Pancreas (tissue), 10 donors: ENCODE measurements at places on chromosomes 16 and 17. TPM values are rescaled to one million over a fixed set of nuclear protein-coding genes. Genes with fewer than 3 reads are reported as not detected.
A peak's percentile ranks its signal among the peaks of the same experiment; 100 is the strongest.

DNA sequence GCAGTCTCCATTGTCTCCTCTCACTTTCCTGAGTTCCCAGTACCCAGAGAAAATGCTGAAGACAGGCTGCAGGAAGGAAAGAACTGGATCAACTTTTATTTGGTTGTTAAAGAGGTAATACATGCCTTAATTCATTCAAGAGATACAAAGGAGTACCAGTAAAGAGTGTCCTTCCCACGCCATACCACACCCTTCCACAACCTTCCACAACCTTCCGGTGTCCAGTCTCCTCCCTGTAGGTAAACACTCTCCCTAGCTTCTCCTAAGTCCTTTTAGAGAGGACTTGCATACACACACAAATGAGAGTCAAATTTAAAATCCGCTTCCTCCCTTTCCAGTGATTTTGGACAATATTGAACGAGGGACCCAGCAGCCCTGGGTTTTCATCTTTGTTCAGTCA lies 2.8 kb upstream of the CA7 start:
- H3K36me3 ChIP-seq: no peaks in the 10 kb centered on the region
- H3K4me3 ChIP-seq: no peak overlapping the region
- no peaks in the 10 kb centered on the region for H3K4me1 ChIP-seq
- no peak overlapping the region for H3K27ac ChIP-seq
- H3K27me3 ChIP-seq: no peaks in the 10 kb centered on the region

DNA sequence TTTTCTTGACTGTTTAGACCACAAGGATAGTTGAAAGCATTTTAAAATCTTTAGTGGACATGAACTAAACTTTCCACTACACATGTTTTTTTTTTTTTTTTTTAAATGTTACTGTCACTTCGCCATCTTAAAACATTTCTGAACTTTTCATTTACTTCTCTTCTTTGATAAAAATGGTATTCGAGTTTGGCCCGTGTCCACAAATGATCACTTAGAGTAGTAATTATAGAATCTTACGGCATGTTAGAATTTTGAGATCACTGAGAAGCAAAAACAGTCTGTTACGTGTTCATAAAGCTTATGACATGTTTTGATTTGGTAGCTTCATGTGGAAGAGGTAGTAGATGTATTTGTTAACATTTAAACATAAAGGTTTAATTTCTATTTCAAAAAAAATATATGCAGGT lies 1.1 kb downstream of the NSRP1 start:
- peaks cover 8% of the 10 kb centered on the region for H3K4me1 ChIP-seq
- H3K36me3 ChIP-seq: no peaks in the 10 kb centered on the region
- H3K27ac ChIP-seq: peak overlapping the region; percentile 95
- no peak for DNase-seq

DNA sequence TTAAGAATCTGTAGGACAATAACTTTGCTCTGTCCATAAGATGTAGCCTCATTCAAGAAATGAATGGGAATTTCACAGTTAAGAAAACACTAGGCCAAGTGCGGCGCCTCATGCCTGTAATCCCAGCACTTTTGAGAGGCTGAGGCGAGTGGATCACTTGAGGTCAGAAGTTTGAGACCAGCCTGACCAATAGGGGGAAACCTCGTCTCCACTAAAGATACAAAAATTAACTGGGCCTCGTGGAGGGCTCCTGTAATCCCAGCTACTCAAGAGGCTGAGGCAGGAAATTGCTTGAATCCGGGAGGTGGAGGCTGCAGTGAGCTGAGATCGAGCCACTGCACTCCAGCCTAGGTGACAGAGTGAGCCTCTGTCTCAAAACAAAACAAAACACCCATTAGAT lies 19.9 kb upstream of the RSL1D1 start:
- H3K4me1 ChIP-seq: no peaks in the 10 kb centered on the region
- no peak overlapping the region for H3K4me3 ChIP-seq
- H3K27me3 ChIP-seq: no peaks in the 10 kb centered on the region
- DNase-seq: no peak

DNA sequence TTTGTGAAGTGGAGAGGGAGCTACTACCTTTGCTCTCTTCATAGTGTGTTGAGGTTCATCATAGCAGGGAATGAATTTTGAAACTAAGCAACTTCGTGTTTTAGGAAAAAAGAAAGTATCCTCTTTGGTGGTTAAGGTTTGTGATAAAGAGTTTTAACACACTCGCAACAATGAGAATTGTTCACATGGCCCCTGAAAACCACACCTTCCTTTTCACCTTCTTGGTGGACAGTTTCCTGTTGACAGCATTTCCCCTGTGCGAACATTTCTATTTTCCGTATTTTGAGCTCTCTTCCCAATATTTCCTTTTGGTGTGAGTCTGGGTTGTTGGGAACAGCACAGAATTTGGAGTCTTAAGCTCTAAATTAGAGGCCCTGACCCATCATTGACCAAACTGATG lies 3.8 kb downstream of the OR4D2 start:
- no peaks in the 10 kb centered on the region for H3K4me1 ChIP-seq
- H3K27ac ChIP-seq: no peak overlapping the region
- DNase-seq: no peak
- H3K4me3 ChIP-seq: no peak overlapping the region
- H3K27me3 ChIP-seq: no peaks in the 10 kb centered on the region

GRCh38 chr17:17874478-17874877 lies 37.7 kb upstream of the SREBF1 start:
- no peak for DNase-seq
- no peak overlapping the region for H3K4me3 ChIP-seq
- H3K4me1 ChIP-seq: peaks cover 34% of the 10 kb centered on the region
- no peaks in the 10 kb centered on the region for H3K36me3 ChIP-seq
- H3K27me3 ChIP-seq: no peaks in the 10 kb centered on the region

GRCh38 chr17:32302860-32303649 lies 37.4 kb downstream of the RHBDL3 start:
- peak overlapping the region; percentile 62 for H3K27ac ChIP-seq
- no peaks in the 10 kb centered on the region for H3K36me3 ChIP-seq
- no peaks in the 10 kb centered on the region for H3K27me3 ChIP-seq
- DNase-seq: peak; percentile 44
- H3K4me3 ChIP-seq: no peak overlapping the region

ACE gene
- total RNA-seq: 3.1 TPM

GRCh38 chr17:75755205-75755901 lies 9.6 kb downstream of the GALK1 start:
- H3K27me3 ChIP-seq: no peaks in the 10 kb centered on the region
- no peaks in the 10 kb centered on the region for H3K4me1 ChIP-seq
- no peak overlapping the region for H3K4me3 ChIP-seq
- H3K27ac ChIP-seq: no peak overlapping the region

GRCh38 chr17:78831688-78832540 lies 8.7 kb downstream of the USP36 start:
- H3K4me1 ChIP-seq: no peaks in the 10 kb centered on the region
- DNase-seq: no peak
- peaks cover 36% of the 10 kb centered on the region for H3K36me3 ChIP-seq
- H3K27me3 ChIP-seq: no peaks in the 10 kb centered on the region

DNA sequence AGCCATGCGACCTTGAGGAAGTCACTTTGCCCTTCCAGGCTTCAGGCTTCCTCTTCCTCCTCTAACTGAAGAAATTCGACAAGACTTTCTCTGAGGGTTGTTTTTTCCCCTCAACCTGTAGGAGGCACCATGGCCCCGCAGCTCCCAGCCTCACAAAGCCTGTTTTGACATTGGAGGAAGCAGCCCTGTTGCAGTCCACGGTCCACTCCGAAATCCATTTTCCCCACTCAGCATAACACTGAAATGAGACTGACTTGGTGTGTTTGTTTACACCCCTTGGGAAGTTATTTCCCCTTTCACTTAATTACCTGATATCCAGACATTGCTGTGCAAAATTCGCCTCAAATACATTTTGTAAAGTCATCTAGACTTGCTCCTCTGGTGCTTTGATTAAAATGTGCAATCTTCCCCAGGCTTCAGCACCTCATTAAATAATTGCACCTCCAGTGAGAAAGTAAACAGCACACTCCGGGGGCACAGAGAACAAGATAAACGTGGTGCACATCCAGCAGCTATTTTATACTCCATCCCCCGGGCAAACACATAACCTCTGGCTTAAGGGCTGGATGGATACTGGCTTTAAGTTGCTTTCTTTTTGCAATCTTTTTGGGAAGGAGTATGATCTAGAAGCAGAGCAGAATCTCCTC lies 41.4 kb upstream of the PIRT start:
- H3K27ac ChIP-seq: no peak overlapping the region
- peak; percentile 12 for DNase-seq
- no peaks in the 10 kb centered on the region for H3K27me3 ChIP-seq
- H3K36me3 ChIP-seq: no peaks in the 10 kb centered on the region

DNA sequence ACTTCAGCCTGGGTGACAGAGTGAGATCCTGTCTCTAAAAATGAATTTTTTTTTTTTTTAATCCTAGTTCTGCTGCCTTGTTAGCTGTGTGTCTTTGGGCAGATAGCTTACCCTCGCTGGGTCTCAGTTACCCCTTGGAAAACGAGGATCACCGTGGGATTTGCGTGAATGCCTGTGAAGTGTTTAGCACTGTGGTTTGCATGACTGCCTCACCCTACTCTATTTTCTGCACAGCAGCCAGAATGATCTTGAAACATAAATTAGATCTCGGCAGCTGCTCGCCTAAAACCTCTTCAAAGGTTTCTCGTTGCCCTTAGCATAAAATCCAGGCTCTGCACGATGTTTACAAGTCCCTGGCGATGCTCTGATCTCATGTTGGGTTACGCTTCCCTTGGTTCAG lies 71.2 kb upstream of the GRIN2A start:
- no peak overlapping the region for H3K27ac ChIP-seq
- no peak for DNase-seq
- H3K4me3 ChIP-seq: no peak overlapping the region
- H3K27me3 ChIP-seq: no peaks in the 10 kb centered on the region
- no peaks in the 10 kb centered on the region for H3K36me3 ChIP-seq
- no peaks in the 10 kb centered on the region for H3K4me1 ChIP-seq

DNA sequence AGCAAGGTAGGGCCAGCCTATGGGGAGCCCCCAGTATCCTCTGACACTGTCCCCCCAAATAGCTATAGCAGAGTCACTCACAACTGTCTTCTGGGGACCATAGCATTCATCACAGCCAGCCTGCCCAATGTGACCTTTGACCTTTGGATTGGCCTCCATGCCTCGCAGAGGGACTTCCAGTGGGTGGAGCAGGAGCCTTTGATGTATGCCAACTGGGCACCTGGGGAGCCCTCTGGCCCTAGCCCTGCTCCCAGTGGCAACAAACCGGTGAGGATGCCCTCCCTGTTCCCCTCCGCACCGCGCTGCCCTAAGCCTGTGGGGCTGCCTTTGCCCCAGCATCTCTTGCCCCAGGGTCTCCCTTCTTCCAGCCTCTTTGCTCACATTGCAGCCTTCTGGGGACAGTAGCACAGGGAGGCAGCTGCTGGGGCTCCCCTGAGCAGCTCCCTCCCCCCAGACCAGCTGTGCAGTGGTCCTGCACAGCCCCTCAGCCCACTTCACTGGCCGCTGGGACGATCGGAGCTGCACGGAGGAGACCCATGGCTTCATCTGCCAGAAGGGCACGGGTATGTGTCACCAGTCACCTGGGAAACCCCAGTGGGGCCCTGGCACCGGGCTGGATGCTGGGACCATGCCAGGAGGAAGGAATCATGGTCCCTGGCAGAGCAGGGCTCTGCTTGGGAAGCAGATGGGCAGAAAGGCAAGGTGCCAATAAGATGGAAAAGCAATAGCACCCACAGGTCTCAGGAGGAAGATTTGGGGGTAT lies 61.1 kb downstream of the MRC2 start:
- no peak overlapping the region for H3K4me3 ChIP-seq
- no peaks in the 10 kb centered on the region for H3K36me3 ChIP-seq
- H3K4me1 ChIP-seq: no peaks in the 10 kb centered on the region

- no peaks in the 10 kb centered on the region for H3K36me3 ChIP-seq
- H3K4me3 ChIP-seq: no peak overlapping the region
- no peak for DNase-seq
- H3K27me3 ChIP-seq: no peaks in the 10 kb centered on the region
Observed at GRCh38 chr16:9943121-9943520, 239.1 kb downstream of the GRIN2A start.

- no peak overlapping the region for H3K4me3 ChIP-seq
- no peak overlapping the region for H3K27ac ChIP-seq
- no peaks in the 10 kb centered on the region for H3K4me1 ChIP-seq
- no peaks in the 10 kb centered on the region for H3K27me3 ChIP-seq
Observed at GRCh38 chr16:48158296-48158695, 2.5 kb upstream of the ABCC12 start.

- H3K36me3 ChIP-seq: no peaks in the 10 kb centered on the region
- H3K27me3 ChIP-seq: no peaks in the 10 kb centered on the region
- no peaks in the 10 kb centered on the region for H3K4me1 ChIP-seq
- no peak overlapping the region for H3K27ac ChIP-seq
Observed at GRCh38 chr16:56294579-56294978, 103.3 kb downstream of the GNAO1 start.

DNA sequence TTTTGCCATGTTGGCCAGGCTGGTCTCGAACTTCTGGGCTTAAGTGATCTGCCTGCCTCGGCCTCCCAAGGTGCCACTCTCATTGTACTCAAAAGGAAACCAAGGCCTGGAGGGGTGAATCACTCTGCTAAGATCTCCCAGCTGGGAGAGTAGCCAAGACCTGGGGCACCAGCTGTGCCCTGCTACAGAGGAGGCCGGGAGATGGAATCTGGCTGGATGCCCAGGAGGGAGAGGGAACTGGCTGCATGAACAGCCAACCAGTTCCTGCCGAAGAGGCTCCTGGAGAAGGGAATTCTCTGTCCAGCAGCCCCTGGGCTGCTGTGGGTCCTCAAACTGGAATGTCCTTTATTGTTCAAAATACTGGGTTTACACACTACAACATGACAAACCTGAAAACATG lies 238.7 kb upstream of the CIBAR2 start:
- H3K4me1 ChIP-seq: peaks cover 20% of the 10 kb centered on the region
- DNase-seq: peak; percentile 98
- H3K4me3 ChIP-seq: no peak overlapping the region
- peak overlapping the region; percentile 69 for H3K27ac ChIP-seq

GRCh38 chr17:2955931-2956582 lies 107.3 kb downstream of the OR1D5 start:
- H3K27me3 ChIP-seq: no peaks in the 10 kb centered on the region
- no peak for DNase-seq
- H3K4me3 ChIP-seq: no peak overlapping the region

AHSP gene
- total RNA-seq: not detected

DNA sequence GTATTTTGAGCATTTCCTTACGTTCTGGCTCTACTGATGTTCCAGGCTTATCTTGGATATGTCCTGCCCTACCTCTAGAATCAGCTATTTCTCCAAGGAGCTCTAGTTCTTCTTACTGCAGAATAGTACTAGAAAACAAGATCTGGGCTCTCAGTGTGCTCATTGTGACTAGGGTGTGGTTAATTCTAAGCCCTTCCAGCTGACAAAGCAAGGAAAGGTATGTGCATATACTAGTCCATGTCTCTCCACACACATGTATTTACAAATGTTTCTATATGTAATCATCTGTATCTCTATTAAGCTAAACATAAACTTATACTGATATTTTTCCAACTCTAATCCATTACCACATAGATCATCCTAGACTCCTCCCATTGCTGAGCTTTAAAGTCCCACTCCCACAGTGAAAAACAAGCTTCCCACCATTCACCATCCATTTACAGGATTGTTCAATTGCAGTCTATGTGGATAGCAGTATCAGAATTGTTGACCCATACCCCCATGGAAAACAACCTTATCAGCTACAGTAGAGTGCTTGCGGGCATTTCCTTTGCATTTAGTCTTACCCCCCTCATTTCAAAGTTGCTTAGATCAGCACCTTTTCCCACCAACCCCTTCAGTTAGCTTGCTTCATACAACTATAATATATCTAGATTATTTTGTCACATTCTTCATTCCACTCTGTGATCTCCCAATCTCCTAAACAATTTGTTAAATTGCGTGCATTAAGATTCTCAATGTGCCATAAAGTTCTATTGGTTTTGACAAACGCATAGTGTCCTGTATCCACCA lies 194.5 kb downstream of the SOX9 start:
- no peak overlapping the region for H3K27ac ChIP-seq
- H3K27me3 ChIP-seq: no peaks in the 10 kb centered on the region
- no peaks in the 10 kb centered on the region for H3K36me3 ChIP-seq
- no peak overlapping the region for H3K4me3 ChIP-seq
